ENCODE measurements at places on chromosomes 6 and 20. TPM values are rescaled to one million over a fixed set of nuclear protein-coding genes. Genes with fewer than 3 reads are reported as not detected.

The MYB gene
- total RNA-seq: not detected

The SLC44A4 gene
- not detected for total RNA-seq

The TCF15 gene
- total RNA-seq: 8.5 TPM

The GSTA5 gene
- total RNA-seq: not detected

The RAMACL gene
- total RNA-seq: 0.32 TPM

The FRK gene
- 10.8 TPM for total RNA-seq

The GRM1 gene
- 6.9 TPM for total RNA-seq

DNA sequence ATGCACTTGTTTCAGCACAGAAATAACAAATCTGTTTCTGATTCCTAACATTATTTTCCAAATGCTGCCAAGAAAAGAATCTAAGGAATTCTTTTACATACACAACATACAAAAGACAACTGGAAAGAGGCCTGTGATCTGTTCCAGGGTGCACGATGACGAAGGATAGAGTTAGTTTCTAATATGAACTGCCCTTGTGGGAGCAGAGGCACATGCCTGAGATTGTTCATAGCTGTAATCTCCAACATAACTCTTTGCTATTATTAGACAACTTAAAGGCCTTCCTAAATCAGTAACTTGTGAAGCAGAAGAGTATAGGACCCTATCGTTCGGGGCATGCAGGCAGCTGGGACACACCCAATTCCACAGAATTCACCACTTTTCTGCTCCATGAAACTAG, 41.2 kb upstream of the NHSL1 start:
- DNase-seq: no peak

GRCh38 chr20:22562620-22563019, 21.8 kb downstream of the FOXA2 start:
- no peak for DNase-seq

DNA sequence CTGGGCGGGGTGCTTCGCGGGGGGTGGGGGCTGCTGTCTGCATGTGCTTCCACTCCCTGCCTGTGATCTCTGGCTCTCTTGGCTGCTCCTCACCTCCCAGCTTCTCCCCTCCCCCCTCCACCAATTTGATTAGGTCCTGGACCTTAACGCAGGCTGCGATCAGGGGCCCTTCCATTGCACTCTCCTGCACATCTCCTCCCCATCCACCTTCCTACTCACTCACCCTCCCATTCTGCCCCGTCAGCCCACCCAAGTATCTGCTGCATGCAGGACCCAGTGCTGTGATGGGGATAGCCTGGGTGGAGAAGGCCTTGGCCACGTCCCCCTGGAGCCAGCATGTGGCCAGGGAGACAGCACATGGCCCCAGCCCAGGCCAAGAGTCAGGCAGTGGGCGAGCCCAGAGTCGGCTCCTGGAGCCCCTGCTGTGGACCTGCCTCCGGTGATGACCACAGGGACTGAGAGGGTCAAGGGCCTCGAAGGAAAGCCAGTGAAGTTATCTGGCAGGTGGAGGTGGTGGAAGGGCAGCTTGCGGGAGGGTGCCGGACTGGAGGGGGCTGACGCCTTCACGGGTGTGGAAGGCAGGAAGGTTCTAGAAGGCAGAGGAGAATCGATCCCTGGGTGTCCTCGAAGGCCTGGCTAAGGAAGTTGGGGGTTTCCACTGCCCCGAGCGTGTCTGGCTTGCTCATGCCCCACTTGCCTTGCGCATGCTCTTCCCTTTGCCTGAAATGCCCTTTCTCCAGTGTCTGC, 40.7 kb downstream of the SRC start:
- DNase-seq: no peak

GRCh38 chr6:124963416-124963785, 1.2 kb downstream of the RNF217 start:
- DNase-seq: no peak

DNA sequence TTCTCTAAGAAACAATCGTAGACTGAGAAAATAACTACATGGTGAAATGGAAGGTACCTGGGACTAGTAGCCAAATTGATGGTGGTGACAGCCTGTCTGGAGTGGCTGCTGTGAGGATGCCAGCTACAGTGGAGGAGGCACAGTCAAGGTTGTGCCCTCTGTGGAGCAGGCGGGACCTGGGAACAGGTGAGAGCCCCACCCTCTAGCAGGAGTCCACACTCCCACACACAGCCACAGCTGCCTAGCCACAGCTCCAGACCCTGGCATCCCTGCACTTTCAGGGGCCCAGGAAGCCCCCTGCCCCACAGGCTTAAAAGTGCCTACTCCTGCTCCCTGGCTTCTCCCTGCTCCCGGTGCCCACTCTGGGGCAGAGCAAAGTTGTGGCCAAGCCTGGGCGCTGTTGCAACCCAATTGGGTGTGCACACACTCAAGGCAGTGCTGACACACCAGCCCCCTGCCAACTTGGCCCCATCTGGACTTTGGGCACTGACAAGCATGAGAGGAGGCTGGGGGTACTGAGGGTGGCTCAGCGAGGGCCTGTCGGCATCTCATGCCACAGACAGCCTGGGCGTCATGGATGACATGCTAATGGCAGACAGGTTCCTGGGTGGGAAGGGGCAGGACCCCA, 548.7 kb downstream of the TBC1D32 start:
- no peak for DNase-seq

DNA sequence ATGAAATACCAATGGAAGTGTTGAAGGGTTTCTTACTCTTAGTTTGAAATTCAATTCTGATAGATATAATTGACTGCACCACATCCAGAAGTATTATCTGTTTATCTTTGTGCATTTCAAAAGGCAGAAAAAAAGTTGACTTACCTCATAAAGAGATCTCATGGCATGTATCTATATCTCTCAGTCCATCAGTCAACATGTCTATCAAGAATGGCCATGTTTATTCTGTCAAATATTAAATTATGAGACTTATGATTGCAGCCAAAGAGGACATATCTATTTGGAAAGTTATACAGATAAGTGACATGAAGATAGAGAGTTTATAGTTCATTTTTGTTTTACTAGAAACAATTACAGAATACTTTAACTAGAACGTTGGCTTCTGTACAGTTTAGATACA, 277.8 kb downstream of the KHDC1L start:
- DNase-seq: no peak

DNA sequence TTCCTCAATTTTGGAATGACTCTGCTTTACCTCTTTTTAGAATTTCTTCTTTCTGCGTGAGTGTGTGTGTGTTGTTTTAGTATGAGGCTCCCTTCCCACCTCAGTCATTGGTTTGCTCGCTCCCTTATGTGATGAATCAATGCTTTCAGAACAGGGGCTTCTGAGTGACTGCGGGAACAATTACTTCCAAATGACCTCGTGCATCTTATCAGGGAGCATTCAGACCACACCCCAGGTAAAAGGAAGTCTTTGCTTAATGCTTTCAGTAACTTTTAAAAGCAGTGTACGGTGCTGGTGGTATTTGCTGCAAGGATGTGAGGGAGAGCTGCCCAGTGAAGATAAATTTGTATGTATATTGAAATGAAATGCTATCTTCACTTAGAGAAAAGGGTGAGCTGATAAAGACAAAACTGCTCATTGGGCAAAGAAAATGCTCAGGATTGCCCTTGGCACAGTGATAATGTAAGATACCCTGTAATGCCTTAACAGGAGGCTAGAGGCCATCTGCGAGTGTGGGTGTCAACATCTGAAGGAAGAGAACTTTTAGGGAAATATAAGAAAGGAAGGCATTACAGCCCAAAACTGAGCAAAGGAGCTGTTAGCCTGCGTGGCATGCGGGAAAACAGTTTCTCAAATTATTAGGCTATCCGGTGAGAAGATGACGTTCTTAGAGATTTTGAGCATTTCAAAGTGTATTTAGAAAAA, at the start of gene MLIP:
Gene MLIP, plus strand, starts transcription at position 103 of the 705 bp plus-strand sequence. Its CDS starts 37 bp downstream, at position 140.
- DNase-seq: no peak

DNA sequence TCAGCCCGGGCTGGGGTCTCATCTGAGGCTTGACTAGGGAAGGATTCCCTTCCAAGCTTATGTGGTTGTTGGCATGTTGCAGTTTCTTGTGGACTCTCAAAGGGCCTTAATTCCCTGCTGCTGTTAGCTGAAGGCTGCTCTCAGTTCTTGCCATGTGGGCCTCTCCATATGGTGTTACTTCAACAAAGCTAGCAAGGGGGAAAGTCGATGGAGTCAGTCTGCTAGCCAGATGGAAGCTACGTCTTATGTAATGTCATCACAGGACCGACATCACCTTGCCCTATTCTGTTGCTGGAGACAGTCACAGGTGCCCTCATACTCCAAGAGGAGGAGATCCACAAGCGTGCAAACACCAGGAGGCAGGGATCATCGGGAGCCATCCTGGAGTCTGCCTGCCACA, 43.3 kb upstream of the ARMC2 start:
- DNase-seq: no peak

DNA sequence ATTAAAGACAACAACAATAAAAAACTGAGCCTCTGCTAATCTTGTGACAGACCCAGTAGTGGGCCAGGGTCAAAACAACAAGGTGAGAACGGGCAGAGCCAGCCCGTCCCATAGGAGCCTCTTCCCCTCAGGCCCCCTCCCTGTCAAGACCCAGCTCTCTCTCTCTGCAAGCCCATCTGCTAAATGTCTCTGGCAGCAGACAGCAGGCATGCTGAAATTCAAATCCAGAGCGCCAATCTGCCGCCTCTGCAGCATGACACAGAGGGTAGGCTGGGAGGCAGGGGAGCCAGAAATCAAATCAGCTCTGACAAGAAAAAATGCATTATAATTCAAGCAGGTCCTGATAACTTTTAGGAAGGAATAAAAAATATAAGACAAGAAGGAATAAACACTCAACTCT, 26.3 kb downstream of the METTL24 start:
- peak; percentile 44 for DNase-seq

DNA sequence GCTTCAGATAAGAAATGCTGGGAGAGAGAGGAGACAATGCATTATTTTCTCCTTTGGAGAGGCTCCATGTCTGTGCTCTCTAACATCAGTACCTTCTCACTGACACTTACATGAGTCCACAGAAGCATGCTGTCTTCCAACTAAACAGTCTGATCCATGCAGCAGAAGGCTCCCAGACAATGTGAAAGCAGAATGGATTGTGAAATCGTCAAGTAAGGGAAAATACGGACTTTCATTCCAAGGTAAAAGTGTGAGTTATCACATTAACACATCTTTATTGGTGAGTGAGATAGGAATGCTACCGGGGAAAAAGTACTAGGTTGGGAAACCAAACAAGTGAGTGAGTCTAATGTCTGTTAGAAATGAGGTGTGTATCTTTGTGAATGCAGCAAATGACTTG, 167.6 kb upstream of the KCNK16 start:
- no peak for DNase-seq

DNA sequence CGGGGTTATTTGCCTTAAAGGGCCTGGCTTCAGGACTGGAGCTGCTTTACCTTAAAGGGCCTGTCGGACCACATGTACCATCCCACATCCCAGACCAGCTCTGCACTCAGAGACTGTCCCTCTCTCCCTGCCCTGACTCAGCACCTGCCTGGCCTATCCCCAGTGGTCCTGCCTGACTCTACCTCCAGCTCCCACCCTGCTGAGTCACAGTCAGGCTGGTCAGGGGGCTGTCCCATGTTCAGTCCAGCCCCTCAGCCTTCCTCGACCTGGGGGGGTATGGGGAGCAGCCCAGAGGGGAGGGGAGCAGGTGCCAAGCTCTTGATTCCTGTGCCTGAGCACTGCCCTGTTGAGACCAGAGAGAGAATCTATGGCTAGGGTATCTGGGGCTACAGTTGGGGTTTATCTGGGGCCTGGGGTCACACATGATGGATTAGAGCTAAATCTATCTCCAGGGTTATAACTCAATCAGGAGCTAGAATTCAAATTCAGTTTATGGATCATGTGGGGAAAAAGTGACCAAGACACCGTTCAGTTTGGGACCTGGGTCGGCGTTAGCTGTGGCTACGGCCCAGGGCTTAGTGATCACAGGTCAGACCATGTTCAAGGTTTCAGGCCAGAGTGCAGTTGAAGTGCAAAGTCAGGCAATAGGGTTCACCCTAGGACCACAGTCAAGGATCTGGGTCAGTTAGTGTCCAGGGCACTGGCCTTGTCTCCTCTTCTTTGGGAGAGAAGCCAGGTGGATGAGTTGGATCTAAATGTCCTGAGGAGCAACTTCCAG, 9.4 kb upstream of the TRIB3 start:
- DNase-seq: no peak

DNA sequence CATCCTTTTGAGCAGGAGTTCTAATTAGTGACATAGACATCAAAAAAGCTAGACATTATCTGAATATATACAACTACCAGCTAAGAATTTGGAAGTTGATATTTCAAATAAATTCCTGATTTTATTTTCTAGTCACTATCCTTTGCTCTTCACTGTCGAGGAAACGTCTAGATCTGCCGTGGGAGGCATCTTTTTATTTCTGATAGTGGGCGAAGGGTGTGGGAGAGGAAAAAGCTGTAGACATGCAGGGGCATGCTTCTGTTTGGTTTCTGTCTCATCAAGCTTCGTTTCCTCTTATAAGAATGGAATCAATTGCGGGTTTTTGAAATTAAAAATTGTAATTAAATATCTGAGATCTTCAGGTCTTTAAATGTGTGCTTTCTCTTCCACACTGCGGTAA, 16.2 kb upstream of the C6orf118 start:
- no peak for DNase-seq

DNA sequence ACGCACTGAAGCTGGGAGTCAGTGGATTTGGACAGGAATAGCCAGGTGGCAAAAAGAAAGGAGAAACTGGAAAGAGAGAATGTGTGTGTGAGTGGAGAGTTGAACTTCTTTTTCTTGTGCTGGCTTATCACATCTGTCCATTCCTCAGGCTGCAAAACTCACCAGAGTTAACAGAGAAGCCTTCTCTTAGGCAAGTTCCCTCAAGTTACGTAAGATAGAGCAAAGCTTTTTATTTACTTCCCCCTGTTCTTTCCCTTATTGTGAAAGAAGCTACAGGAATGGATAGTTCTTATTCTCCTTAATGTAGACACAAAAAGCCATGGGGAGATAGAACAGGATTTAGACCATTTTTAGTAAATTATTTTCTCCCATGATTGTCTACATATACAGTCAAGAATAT, 188.6 kb downstream of the BMP2 start:
- DNase-seq: no peak

DNA sequence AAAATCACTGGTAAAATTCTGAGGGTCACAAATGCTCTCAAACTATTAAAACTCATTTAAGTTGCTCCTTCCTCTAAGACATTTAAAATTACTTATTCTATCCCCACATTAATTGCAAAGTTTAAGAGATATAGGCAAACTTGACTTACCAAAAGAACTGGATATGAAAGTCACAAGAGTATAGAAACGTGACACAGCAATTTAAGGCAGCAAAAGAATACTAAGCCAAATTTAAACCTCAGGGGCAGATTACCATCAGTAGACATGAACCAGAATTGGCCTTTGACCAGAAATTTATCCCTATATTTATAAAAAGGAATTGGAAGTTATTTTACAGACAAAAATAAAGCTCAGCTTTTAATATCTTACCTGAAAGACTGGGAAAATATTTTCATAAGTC, 56.0 kb downstream of the MAP3K7 start:
- DNase-seq: no peak

GRCh38 chr6:37187321-37188022, 17.5 kb downstream of the PIM1 start:
- DNase-seq: no peak

GRCh38 chr20:36094497-36094896, 60.0 kb upstream of the EPB41L1 start:
- DNase-seq: no peak

DNA sequence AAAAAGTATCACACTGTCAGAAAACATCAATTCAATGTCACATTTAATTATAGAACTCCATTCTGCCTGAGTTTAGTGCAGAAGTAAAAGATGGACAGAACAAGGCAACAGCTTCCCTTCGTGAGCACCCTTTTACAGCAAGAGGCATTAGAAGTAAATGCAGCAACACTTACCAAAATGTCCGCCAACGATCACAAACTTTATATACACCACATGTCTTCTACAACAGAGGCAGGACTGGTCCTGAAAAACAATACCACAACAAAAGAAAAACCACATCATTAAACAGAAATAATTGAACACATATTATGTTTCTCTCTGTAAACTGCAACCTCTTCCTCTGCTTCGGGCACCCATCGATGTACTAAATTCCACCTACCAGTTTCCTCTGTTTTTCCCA, 92.9 kb downstream of the FYN start:
- DNase-seq: no peak
